ENCODE measurements at places on chromosomes 3 and 15.

DNA sequence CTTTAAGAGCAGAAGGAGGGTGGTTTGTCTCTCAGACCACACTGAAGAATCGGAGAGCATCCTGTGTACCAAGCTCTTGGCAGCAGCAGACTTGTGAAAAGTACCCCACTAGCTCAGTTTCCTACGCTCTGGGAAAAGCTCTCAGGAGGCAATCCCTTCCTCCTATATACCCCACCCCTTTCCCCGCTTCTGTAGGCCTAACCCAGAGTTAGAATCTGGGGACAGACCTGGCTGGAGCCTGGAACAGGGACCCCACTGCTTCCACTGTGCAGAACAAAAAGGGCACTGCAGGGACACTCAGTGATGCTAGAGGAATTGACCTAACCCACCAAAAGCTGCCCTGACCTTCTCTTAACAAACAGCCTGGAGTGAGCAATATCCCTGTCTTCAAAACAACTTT, 70.0 kb upstream of the CCDC39 start:
- DNase-seq = no peak

- no peak for DNase-seq
These were observed 47.2 kb downstream of the MCF2L2 start for GRCh38 chr3:183381179-183381578.

DNA sequence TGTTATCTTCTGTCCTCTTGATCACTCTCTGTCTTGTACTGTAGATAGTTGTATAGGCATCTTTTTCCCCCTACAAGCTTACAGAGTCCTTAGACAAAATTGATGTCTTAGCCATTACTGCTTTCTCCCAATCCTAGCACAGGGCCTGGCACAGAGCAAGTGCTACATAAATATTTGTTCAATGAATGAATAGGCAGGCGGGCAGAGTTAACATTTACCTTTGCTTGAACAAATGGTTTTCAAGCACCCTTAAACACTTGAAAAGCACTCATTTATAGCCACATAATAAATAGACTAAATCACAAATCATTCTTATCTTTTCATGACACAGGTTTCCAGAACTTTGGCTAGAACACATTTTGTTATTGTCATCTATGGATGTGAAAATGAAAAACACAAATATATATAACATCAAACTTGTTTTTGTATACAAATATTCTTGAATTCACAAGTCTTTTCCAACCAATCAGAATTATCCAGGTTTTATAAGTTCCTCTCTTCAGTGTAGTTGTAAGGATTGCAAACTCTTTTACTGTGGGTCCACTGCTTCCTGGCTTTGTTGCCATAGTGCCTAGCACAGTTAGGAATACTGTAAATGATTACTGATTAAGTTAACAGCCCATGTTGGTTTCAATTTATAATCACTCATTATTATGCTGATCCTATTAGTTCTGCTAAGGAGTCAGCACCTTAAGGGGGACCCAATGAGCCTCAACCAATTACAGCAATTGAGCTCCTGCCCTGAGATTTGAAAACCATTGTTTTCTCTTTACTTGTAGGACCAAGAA, 61.9 kb downstream of the ISL2 start:
- DNase-seq = no peak

DNA sequence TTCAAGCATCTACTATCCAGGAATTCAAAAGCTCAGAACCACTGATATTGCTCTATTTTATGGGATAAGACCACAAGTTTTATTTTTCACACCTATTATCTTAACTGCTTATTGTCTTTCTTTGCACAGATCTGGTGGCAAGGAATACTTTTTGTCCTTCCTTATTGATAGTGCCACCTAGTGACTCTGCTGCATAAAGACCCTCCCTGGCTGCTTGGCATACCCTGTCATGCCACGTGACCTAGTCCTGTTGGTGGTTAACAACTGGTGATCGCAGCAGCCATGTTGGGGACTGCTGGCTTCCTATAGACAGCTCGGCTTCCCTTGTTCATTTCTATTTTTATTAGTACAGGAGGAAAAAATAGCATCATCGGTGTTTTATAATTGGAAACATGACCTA, 236.3 kb downstream of the MEX3B start:
- no peak for DNase-seq

- DNase-seq = no peak
These were observed 39.5 kb downstream of the HACD3 start for GRCh38 chr15:65569728-65570127.

- no peak for DNase-seq
These were observed 20.7 kb upstream of the LPP start for GRCh38 chr3:188133219-188133618.

DNA sequence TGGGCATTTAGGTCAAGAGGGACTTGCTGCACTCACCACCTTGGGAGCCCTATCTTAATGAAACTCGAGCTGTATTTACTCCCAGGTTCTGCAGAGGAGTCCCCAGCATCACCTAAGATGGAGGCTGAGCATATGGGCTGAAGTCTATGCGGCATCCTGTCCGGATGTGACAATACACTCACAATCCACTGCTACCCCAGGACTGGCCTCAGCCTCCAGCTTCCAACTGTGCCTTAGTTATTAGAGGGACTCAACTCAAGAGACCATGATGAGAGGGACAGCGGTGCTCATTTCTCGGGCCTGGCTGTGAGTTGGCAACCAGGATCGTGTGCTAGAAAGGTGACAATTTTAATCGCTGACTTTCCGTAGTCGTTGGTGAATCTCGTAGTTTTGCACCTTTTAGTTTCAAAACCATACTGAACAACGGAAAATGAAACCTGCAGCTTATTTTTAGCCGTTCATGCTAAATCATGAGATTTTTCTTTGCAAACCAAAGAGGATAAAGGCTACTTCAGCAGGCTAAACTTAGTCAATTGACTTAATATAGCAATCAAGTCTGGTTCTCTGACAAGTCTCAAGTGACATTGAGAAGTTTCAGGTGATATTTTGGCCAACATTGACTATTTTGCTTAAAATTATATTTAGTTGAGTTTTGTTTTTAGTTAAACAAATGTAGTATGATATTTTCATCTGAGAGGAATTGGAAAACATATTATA, 11.1 kb downstream of the ZBTB38 start:
- DNase-seq = no peak

- DNase-seq = no peak
These were observed at the start of gene CXCR6 for GRCh38 chr3:45943207-45943846. Gene CXCR6, plus strand, starts transcription at chr3:45943464. Its CDS starts 3,018 bp downstream, at chr3:45946482.

GRCh38 chr15:68214838-68215254, 9.7 kb upstream of the CALML4 start:
- no peak for DNase-seq

- DNase-seq = no peak
These were observed 68.1 kb upstream of the LPP start for GRCh38 chr3:188085584-188086560.

DNA sequence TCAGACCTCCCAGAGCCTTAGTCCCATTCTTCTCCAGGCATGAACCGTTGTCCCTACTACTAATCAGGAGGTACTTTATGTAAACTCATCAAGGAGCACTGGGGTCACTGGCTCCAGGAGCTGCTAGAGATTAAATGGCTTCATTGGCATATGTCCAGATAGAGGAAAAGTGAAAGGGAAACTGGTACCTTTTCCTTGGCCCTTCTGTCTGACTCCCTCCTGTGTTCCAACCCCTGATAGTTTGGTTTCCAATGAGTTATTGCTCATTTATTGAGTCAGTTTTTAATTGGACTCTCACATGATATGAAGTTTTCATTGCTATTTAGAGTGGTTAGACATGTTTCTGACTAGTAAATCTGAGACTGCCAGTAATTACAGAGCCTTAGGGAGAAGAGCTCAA, 130.5 kb upstream of the BFSP2 start:
- no peak for DNase-seq

- no peak for DNase-seq
These were observed 50.4 kb downstream of the CCR4 start for GRCh38 chr3:33001889-33002288.

GRCh38 chr3:41163006-41163405, 36.3 kb upstream of the CTNNB1 start:
- no peak for DNase-seq

DNA sequence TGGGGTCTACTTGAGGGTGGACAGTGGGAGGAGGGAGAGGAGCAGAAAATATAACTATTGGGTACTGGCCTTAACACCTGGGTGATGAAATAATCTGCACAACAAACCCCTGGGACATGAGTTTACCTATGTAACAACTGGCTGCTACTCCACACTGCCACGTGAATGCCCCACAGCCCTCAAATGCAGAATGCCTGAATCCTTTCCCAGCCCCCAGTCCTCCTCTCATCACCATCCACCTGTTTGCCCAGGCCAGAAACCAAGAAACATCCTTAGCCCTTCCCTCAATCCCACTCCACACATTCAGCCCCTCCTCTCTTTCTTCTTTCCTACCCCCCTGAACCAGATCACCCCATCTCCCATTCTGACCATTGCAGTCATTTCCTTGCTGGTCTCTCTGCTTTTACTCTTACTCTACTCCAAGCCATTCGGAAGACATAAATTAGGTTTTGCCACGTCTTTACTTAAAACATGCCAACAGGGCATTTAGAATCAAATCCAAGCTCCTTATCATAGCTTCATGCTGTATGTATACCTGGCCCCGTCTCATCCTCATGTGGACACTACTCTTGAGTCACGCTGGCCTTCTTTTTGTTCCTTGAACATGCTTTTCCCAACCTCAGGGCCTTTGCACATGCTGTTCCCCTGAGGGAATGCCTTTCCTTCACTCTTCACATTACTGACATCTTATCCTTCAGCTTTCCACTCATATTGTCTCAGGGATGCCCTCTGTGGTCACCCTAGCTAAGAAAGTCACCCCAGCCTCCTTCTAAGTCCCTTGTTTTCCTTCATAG, 137.5 kb upstream of the ABHD17C start:
- DNase-seq = no peak

- no peak for DNase-seq
These were observed 235.4 kb downstream of the FOXP1 start for GRCh38 chr3:71348001-71348632.

DNA sequence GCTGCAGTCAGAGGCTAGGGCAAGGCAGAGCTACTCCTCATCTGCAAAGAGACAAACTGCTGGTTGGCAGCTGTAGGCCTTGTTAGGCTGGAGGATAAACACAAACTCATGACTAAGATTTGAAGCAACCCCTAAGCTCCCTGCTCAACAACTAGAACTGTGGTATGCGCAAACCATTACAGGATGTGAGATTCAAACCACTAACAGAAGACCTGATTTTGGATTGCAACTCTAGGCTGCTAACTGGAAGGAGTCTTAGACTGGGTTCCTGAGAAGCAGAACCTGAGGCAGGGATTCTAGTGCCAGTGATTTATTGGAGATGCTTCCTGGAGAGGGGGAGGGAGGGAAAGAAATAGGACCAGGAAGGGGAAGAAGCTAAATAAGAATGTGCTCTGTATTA, 22.5 kb downstream of the CCR4 start:
- DNase-seq = no peak

- DNase-seq = no peak
These were observed 29.7 kb downstream of the STARD9 start for GRCh38 chr15:42604894-42605744.

DNA sequence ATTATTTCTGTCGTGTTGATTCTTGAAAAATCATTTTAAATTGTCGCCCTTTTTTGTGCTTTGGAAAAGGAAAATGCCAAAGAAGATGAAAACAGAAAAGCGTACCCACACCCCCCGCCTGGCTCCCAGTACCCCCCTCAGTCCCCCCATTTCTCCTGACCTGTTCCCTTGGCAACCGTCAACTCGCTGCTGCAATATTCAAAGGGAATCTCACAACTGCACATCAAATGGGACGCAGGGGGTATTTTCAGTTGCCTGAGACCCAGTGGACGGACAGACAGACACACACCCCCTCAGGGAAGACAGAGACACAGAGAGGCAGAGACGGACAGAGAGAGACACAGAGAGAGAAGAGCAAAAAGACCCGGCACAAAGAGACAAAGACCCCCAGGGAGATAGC, 83.5 kb upstream of the PRR20G start:
- no peak for DNase-seq

DNA sequence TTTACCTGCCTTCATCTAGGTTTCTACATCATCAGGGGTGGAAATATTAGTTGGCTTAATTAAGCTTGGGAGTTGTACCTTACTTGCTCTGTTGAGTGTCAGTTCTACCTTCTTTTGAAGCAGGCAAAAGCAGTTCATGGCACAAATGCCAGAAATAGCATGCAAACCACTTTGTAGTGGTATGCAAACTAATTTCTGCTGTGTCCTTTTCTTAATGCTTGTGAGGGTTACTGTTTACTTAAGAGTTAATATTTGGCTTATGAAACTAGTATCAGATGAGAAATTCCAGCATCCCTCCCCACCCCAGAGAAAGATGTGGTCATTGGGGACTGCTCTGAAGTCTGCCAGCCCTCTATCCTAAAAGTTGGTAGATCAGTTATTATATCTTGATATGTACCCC, 7.1 kb downstream of the ATP2C1 start:
- DNase-seq = no peak

DNA sequence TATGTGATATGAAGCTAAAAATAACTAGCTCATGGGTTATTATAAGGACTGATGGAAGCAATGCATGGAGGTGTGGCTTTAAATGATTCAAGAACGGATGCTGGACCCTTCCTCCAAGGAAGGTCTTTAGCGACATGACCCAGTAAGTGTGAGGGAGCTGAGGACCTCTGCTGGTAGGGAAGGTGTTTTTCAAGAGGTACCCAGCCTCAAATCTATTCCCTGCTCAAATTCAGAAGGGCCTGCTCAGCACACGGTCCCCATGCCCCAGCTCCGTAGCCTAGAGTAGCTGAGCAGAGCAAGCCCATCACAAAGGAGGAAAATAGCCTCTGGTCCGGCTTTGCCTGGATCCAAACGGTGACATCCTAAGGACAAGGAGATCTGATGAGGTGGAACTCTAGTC, 266.2 kb upstream of the IGF1R start:
- DNase-seq = no peak

GRCh38 chr3:30623351-30623750, 16.9 kb downstream of the TGFBR2 start:
- DNase-seq = no peak

DNA sequence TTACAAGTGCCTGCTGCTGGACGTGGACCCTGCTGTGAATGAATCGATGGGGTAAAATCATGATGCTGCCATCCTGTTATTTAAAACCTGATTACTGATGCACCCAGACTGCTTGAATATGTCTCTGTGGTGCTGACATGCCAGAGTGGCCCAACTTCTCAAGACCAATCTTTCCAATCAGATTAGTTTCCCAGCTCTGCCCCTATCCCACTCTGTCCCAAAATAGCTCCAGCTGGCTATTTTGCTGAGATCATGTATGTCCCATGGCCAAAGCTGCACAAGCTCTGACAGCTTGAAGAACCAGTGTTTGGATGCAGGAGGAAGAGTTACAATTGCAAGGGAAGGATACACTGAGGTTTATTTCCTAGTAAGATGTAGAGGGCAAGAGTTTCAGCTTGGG, 153.6 kb downstream of the TMEM108 start:
- DNase-seq = no peak

- no peak for DNase-seq
These were observed 11.8 kb downstream of the CYFIP1 start for GRCh38 chr15:22968366-22968765.

- no peak for DNase-seq
These were observed 179.4 kb downstream of the FAM43A start for GRCh38 chr3:194865061-194865460.
